ENCODE measurements at places on chromosomes 7 and 10.
A peak's percentile ranks its signal among the peaks of the same experiment; 100 is the strongest.

DNA sequence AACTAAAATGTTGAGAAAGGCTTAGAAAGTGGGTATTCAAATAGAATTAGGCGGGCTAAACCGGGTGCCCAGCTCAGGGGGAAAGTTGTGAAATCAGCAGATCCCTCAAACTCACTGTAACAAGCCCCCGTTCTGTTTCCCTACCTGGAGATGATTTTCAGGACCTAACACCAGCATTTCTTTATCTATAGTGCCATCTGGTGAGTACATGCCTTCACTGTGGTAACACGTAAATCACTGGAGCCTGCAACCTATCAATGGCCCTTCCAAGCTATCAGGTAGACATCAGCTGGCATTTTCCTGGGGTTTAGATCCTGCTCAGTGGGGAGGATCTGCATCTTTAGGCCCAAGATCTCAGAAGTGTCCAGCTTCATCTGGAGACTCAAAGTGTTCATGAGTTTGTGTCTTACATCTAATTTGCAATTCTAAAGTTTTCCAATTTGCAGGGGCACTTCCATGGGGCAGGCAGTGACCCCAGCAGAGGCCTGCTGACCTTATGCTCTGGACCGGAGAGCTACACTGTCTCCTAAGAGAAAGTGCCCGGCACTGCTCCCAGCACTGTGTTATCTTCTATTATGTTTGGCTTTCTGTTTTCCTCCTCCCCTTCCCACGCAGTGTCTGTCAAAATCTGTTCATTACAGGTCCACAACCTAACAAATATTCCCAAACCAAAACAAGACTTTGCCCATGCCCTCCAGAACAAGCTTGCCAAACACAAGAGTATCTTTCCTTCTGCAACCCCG lies 132.5 kb downstream of the LSM5 start:
- DNase-seq, result no peak

- no peak for DNase-seq
Measured at GRCh38 chr7:107014387-107015023, 30.0 kb upstream of the PRKAR2B start.

- no peak for DNase-seq
Measured at GRCh38 chr7:13603661-13604060, 385.8 kb downstream of the ETV1 start.

GRCh38 chr7:22187691-22188348 lies 169.1 kb downstream of the RAPGEF5 start:
- no peak for DNase-seq

DNA sequence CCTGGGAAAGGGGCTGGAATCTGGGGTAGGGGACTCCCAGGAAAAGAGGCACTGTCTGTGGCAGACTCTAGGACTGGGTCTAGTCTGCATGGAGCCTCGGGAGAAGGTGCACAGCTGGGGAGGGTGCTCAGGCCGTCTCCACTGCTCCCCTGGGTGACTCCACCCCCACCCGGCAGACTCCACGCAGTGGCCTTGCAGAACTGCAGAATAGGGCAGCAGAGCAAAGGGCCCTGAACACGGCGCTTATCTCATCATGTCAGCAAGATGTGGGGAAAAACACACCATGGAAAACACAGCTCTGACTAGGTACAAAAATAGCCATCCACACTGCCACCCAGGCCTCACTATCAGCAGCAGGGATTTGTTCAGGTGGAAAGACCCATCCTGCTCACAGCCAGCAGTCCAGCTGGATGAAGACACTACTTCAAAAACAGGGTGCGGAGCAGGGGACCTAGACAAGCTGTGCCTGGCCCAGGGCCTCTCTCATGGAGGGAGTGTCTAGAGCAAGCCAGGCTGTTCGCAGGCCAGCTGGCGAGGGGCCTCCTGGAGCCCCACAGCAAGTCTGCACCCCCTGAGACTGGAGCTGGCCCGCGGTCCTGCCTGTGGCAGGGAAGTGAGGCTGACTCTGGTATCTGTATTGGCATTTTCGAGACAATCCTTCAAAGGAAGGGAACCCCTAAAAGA lies 11.7 kb downstream of the MAT1A start:
- DNase-seq, result peak; percentile 45

- DNase-seq, result no peak
Measured at GRCh38 chr7:51327287-51327717, 10.7 kb upstream of the COBL start.

DNA sequence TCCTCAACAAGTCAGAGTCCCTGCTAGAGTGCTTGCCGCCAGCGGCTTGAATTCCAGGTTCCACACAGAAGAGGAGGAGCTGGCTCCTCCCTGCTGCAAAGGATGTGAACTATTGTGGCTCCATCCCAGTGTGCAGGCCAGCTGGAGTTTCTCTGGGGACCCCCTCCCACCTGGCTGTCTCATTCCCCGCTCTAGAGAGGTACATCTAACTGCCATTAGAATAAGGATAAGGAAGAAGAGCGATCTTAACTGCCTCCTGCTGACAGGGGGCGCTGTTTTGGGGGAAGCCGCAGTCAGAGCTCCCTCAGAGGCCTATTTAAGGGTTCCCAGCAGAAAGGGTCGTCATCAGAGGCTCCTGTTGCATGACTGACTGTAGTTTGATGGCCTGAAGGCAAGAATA lies 40.8 kb upstream of the HECW1 start:
- DNase-seq, result no peak

- DNase-seq, result no peak
Measured at GRCh38 chr7:42347616-42348015, 110.6 kb upstream of the GLI3 start.

DNA sequence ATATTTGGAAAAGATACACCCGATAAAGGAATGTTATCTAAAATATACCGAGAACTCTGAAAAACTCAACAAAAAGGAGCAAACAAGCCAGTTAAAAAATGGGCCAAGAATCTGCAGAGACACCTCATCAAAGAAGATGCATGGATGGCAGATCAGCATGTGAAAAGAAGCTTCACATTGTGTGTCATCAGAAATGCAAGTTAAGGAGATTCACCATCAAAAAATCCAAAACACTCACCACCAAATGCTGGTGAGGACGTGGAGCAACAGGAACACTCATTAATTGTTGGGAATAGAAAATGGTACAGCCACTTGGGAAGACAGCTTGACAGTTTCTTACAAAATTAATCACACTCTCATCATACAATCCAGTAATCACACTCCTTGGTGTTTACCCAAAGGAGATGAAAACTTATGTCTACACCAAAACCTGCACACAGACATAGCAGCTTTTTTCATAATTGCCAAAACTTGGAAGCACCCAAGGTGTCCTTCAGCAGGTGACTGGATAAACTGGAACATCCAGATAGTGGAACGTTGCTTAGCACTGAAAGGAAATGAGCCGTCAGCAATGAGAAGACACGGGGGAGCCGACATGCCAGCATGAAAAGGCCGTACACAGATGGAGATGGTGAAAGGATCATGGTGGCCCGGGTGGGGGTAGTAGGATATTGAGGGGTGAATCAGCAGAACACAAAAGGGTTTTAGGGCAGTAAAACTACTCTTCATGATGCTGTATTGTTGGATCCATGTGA lies 27.9 kb upstream of the PWWP2B start:
- DNase-seq, result no peak

DNA sequence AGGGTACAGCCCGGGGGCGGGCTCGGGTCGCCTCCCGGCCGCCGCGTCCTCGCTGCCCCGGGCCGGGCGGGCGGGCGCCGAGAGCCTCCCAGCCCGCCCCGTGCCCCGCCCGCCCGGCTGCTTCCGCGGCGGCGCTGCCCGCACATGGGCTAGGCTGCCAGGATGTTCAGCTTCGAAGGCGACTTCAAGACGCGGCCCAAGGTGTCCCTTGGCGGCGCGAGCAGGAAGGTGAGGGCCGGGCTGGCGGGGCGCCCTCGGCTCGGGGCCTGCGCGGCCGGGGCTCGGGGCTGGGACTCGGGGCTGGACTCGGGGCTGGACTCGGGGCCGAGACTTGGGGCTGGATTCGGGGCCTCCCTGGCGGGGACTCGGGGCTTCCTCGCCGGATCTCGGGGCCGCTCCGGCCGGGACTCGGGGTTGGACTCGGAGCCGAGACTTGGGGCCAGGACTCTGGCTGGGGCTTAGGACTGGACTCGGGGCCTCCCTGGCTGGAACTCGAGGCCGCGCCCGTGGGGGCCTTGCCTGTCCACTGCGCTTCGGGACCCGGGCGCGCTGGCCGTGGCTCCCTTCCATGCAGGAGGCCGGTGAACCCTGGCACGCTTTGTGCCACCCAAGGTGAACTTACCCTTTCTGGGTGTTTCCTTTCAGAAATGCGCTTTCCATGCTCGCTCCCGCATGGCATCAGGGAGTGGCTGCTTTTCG lies 534 bp downstream of the UBE3C start:
- DNase-seq, result peak; percentile 94

DNA sequence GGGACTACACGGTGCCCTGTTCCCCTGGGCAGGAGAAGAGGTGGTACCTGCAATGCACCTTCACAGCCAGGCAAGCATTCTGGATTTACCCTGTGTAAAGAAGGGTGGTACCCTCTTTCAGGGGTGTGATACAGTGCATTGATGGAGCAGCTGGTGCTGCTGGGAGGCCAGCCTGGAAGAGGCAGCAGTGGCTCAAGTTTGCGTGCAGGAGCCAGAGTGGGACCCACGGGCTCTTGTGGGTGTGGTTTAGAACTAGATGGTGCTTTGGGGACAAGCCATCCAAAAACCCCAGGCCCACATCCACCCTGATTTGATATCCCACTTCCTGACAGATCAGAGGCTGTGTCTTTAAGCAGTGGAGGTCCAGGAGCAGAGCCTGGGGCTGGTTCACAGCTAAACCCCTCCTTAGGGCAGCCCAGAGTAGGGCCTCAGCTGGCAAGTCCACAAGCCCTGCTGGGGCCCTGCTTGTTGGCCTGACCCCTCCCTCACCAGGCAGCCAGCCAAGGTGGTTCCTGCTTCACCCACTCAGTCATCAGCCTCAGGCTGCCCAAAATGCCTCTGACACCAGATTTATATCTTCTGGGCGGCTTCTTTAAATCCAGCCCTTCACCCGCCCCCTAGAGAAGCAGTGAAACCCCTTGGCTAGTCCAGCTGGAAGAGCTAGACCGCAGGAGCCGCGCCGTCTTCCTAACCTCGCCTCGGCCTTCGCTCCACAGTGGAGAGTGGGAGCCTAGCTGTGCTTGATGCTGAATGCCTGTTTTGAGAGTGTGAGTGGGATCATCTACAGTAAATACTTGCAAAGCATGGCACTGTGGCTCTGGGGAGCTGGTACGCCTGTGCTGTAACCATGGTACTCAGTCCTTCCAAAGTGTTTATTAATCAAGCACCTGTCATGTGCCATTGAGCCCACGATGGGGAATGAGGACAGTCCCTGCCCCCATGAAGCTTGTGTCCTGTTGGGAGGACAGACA lies 1.4 kb upstream of the ASIC3 start:
- no peak for DNase-seq

GRCh38 chr10:77635402-77636227 lies 2.0 kb downstream of the KCNMA1 start:
- no peak for DNase-seq

DNA sequence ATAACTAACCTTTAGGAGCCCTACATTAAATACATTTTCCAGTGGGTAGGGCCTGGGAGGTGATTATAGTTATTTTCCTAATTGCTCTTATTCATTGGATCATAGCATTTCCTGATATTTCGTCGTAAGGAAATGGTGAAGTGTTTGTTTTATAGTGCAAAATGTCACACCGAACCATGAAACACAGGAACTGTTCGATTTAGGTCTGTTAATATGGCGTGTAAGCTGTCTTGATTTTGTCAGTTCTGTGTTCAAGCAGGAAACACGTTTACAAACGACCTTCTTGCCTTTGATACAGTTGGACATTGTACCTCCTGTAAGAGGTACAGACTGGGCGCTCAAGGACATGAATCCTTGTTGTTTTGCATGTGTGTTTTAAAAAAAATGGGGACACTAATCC lies 14.8 kb downstream of the RBM17 start:
- DNase-seq, result no peak

DNA sequence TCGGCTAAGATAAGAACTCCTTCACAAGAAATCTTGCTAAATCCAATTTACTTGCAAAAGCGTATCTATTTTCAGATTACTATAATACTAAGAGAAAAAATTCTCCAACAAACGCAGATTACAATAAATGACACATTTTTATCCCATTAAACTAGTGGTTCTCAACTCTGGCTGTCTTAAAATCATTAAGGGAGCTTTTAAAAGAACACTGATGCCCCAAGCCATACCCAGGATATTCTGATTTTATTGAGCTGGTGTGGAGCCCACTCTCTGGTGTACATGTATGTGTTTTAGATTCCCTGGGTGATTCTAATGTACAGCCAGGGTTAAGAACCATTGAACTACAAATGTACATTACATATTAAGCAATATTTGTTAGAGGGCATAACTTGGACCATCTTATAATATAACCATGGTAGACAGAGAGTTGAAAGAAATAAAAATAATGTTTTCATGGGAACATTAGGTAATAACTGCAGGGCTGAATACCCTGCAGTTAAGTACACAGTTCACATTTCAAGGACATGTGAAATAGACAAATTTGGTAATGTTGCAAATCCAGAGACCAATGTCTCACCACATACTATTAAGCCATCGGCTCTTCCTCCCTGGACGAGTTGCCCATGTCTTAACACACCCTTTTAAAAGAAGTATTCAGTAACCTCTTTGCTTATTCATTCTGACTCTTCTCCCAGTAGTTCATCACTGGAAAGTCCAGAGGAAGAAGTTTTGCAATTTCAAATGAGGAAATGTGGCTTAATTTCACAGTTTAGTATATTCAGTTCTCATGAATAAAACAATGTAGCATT lies 6.2 kb downstream of the GSAP start:
- no peak for DNase-seq

DNA sequence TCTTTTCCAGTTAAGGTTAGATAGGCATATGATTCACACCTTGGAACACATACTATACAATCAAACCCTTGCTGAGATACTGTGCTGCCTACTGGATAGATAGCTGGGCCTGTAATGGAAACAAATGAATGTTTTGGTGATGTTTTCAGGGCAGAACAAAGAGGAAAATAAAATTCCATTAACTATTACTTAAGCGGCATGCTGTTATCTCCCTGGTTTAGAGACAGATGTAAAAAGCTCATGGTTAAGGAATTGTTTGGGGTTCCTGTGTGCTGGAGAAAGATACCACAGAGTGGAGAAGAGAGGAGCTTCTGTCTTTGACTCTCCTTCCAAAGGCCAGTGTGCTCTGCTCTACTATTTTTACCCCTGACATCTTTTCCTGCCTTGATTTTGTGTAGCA lies 341.1 kb downstream of the PLXDC2 start:
- no peak for DNase-seq

- DNase-seq, result no peak
Measured at GRCh38 chr10:81820418-81820817, 54.6 kb upstream of the NRG3 start.

GRCh38 chr7:30159163-30159562 lies 24.4 kb downstream of the MTURN start:
- DNase-seq, result no peak

DNA sequence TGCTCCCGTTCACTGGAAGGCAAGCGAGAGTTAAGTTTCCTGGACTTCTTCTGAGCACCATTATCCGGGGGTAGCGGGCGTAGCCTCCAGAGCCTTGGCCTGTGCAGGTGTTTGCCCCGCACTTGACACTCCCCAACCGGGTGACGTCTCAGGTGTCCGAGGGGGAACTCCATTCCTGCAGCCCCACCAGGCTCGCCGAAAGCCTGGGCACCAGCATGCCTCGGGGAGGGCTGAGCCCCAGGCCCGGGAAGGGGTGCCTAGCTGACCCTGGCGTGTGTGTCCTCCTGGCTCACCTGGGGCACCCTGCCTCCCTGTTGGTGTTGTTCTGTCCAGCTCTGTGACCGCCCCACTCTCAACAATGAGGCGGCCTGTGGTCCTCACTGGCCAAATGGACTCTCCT lies 109.4 kb upstream of the GPR26 start:
- peak; percentile 50 for DNase-seq

- no peak for DNase-seq
Measured at GRCh38 chr7:1855725-1856160, 185.7 kb downstream of the ELFN1 start.
